ENCODE measurements at places on chromosomes 12 and 14.
A peak's percentile ranks its signal among the peaks of the same experiment; 100 is the strongest.

DNA sequence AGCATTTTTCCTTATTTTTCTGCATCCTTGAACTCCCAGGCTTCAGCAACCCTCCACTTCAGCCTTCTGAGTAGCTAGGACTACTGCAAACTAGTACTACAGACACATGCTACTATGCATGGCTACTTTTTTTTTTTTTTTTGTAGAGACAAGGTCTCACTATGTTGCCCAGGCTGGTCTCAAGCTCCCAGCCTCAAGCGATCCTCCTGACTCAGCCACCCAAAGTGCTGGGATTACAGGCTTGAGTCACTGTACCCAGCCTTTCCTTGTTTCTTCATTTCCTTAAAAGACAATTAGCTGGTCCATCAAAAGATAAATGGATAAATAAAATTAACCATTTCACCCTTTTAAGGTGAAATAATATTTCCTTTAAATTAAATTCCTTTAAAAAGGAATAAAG, 205.8 kb downstream of the SPTSSA start:
- no peak for DNase-seq

- no peak for DNase-seq
Measured at GRCh38 chr14:54451961-54452360, 10.8 kb upstream of the CNIH1 start.

DNA sequence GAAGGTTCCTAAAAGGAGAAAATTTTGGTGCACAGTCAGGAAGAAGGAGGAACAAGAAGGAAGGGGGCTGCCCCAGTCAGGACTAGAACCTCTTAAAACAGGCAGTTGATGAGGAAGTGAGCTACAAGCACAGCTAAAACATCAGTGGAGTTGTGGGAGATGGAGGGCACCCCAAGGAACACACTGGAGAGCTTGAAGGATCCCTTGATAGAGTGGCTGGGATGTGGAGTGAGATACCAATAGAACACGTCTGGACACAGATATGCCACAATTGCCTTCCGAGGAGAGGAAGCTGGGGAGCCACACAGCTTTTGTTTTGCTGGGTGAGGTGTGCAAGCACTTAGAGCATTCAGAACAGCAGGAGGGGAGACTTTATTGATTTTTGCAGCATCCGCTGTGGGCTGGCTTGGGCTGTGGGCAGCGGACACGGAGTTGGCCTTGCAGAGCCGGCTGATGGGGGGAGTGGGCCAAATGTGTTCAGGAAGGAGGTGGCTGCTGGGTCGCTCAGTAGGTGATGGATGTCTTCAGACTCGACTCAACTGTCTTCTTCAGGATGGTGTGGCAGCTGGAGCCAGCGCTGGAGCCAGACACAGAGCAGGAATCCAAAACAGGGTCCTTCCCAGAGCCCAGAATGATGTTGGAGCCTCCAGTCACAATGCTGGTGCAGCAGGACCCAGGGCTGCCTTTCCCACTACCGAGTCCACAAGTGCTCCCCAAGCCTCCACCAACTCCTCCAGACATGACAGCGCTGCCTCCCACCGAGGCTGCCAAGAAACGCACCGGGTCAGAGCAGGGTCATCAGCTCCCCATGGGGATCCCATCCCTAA, 4.7 kb upstream of the KRT79 start:
- peak; percentile 22 for DNase-seq

- no peak for DNase-seq
Measured at GRCh38 chr14:81005540-81006228, 50.3 kb downstream of the TSHR start.

- DNase-seq, result no peak
Measured at GRCh38 chr14:102498678-102499265, 10.8 kb downstream of the ANKRD9 start.

GRCh38 chr14:22997676-22998323, 12.1 kb downstream of the C14orf93 start:
- no peak for DNase-seq

DNA sequence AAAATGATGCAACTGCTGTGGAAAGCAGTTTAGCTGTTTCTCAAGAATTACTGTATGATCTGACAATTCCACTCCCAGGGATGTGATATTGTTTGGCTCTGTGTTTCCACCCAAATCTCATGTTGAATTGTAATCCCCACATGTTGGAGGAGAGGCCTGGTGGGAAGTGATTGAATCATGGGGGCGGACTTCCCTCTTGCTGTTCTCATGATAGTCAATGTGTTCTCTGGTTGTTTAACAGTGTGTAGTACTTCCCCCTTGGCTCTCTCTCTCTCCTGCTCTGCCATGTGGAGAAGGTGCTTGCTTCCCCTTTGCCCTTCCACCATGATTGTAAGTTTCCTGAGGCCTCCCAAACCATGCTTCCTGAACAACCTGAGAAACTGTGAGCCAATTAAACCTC, 93.4 kb upstream of the CPM start:
- DNase-seq, result no peak

DNA sequence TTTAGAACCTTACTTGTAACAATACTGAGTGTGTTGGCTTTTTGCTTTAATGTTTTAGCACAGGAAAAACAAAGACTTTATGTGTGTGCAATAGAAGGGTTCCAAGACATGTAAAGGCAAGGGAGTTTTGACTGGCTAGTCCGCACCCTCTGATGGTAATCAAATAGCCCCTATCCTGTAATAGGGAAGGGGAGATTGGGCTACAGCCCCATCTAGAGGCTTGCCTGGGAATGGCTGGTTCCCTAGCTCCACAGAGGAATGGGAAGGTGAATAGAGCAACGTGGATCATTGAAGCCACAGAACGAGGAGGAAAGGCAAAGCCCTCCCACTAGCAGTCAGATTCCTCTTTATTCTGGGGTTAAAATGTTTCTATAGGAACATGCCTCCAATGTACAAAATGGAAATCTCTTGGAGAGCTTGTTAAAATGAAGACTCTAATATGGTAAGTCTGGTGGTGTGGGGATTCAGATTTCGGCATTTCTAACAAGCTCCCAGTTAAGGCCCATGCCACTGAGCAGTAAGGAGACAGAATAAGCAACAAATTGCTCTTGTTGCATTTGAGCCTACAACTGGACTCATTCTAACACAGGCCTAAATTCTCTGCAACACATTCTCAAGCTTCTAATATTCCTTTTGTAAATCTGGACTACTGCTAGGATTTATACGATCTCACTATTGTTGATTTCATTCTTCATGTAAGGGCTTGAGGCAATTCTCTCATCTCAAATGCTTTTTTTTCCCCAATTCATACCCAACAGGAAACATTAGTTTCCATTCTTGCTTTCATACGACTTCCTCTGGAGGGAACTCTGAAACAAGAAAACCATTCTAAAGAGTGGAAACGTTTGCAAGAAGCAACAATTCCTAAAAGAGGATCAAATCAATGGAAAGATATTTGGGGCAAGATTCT, 57.1 kb downstream of the NIN start:
- peak; percentile 25 for DNase-seq

DNA sequence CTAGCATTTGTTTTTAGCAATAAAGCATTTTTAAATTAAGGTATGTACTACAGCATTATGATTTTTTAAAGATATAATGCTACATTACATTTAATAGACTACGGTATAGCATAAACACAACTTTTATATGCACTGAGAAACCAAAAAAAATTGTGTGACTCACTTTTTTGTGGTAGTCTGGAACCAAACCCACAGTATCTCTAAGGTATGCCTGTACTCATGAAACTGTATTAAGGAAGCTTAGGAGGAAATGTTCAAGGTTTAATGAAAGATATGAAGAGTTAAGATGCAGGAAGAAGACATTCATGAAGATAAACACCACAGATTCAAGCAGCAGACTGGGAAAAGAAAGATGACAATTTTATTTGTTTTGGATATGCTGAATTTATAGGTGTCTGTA, 51.7 kb downstream of the PPP1R12A start:
- DNase-seq, result no peak

- DNase-seq, result peak; percentile 44
Measured at GRCh38 chr12:120583478-120584030, 2.4 kb upstream of the POP5 start.

- no peak for DNase-seq
Measured at GRCh38 chr12:42076976-42077375, 67.7 kb downstream of the GXYLT1 start.

DNA sequence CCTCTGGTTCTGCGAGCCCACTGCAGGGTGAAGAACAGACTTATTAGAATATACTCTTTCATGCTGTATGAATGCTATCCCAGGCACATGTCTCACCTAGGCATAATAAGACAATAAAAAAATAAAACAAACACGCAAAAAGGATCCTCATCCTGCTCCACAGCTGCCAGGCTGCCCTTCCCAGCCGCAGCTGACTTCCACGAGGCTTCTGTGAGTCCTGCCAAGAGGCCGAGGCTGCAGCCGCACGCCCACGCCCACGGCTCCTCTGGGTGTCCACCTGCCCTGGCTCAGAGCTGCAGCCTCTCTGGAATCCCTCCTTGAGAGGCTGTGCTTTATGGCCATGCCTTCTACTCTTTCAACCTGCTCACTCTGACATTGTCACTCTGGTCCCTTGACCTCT, 6.9 kb downstream of the SMIM41 start:
- DNase-seq, result no peak

GRCh38 chr12:104339663-104340062, 36.1 kb downstream of the EID3 start:
- DNase-seq, result no peak

DNA sequence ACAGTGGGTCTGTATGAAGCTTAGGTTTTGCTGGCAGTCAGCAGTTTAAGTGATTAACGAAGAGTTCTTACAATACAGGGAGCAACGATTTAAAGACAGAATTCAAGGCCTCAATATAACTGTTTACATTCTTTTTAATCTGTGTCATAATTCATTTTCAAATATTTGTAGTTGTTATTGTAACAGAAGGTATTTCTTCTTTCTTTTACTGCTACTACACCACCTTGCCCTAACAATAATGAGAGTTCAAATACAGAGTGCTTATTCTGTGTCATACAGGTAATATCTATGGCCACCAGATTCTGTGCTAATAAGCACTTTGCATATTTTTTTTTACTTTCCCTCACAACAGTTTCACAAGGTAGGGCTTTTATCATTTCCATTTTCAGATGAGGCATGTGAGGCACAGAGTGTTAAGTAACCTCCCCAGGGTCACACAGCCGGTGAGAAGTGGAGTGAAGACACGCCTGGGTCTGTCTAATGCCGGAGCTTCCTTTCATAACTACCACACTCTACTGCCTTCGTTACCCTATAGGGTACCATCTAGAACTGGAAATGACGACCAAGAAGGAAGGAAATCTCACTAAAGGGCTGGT, 81.9 kb downstream of the PELI2 start:
- DNase-seq, result no peak

GRCh38 chr12:104480826-104481440, 24.2 kb downstream of the CHST11 start:
- DNase-seq, result no peak

GRCh38 chr12:112321245-112321644, 61.0 kb downstream of the HECTD4 start:
- no peak for DNase-seq

GRCh38 chr12:30908722-30909348, 17.7 kb upstream of the TSPAN11 start:
- no peak for DNase-seq

GRCh38 chr12:55718624-55719275, 1.4 kb upstream of the RDH5 start:
- DNase-seq, result no peak

GRCh38 chr12:113161415-113162016, 12.0 kb downstream of the CFAP73 start:
- no peak for DNase-seq

DNA sequence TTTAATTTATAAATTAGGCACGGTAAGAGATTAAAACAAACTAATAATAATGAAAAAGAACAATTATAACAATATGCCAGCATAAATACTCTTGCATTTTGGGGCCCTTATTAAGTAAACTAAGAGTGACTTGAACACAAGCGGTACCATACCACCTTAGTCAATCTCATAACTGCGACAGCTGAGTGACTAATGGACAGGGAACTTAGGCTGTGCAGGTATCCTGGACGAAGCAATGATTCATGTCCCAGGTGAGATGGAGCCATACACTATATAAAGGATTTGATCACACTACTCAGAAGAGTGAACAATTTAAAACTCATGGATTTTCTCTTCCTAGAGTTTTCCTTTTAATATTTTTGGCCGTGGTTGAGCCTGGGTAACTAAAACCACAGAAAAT, 4.3 kb downstream of the KLRC4 start:
- no peak for DNase-seq

- DNase-seq, result no peak
Measured at GRCh38 chr14:56094076-56094475, 24.1 kb upstream of the PELI2 start.

GRCh38 chr12:42482748-42483520, 106.6 kb downstream of the PRICKLE1 start:
- DNase-seq, result peak; percentile 65

DNA sequence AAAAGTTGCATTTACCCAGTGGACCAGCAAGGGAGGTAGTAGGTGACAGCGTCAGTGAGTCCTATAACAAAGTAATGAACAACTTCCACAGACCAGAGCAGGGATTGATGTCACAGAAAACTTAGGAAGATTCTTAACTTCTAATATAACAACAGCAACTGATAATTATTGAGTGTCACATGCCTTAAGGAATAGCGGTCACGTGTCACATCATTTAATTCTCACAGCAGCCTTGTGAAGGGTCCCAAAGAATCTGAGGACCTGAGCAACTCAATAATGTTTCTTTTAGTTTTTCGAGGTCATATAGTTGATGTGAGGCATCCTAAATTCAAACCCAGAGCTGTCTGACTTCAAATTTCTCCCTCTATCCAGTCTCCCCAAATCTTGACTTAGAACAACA, 422.2 kb downstream of the EGLN3 start:
- DNase-seq, result no peak

Measured in NCI-H748 treated with DMSO at 0.1 percent for 48 hours (cell line).